ENCODE measurements at places on chromosomes 13 and 19.

DNA sequence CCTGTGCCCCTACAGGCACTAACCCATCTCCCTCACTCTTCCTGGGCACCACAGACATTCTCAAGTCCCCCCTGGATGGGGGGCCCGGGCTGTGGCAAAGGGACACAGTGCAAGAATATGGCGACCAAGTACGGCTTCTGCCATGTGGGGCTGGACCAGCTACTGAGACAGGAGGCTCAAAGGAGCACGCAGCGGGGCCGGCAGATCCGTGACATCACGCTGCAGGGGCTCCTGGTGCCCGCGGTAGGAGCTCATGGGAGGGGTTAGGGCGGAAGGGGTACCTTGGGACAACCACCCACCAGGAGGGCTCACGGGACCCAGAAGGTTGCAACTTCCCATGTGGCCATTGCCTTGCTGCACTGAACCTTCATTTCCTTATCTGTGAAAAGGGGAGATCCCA is 3.3 kb upstream of the GTF2F1 start:
- no peak for DNase-seq

DNA sequence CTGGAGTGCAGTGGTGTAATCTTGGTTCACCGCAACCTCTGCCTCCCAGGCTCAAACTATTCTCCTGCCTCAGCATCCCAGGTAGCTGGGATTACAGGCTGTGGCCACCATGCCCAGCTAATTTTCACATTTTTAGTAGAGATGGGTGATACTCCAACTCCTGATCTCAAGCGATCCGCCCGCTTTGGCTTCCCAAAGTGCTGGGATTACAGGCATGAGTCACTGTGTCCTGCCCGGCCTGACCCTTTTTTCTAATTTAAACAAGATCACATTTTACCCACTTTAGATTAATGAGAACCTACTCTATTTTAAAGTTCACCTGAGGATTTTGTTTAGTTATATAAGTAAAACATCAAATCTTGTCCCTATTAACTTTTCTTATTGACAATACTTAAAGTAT is 91.8 kb upstream of the POSTN start:
- no peak for DNase-seq

- DNase-seq, result no peak
These were observed 14.5 kb upstream of the SPC24 start for GRCh38 chr19:11169896-11170678.

- DNase-seq, result no peak
These were observed 218.0 kb upstream of the SERP2 start for GRCh38 chr13:44155422-44156293.

GRCh38 chr13:73767747-73768315 is 366.4 kb downstream of the KLF12 start:
- no peak for DNase-seq

- no peak for DNase-seq
These were observed 24.8 kb upstream of the LAIR1 start for GRCh38 chr19:54389553-54389952.

All from stimulated activated CD8-positive, alpha-beta memory T cell treated with anti-CD3 and anti-CD28 coated beads, Interleukin-15, amount 100 ng/mL, for 24 hours (primary cell).